NCI-H82 (cell line): ENCODE measurements at places on chromosomes 13 and 19.

GRCh38 chr13:32211813-32212212 lies 103.3 kb downstream of the ZAR1L start:
- peak; percentile 21 for DNase-seq

- DNase-seq = peak; percentile 79
These were observed 8.1 kb downstream of the PAK4 start for GRCh38 chr19:39133431-39134270.

DNA sequence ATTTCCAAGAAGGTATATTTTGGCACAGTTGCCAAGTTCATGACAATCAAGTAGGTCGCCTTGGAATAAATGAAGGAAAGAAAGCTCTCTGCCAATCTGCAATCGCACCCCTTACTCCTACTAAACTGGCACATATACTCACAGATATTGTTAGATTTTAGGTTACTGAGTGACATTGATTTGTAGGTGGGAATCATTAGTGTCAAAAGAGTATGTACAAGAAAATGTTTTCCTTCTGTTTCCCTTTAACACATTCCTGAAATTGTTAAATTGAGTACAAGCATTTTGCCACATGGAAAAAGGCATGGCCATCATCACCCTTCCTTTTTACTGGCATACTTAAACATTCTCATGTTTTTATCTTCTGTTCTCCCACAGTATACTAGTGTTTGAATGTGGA lies 2868.3 kb upstream of the PCDH20 start:
- no peak for DNase-seq

DNA sequence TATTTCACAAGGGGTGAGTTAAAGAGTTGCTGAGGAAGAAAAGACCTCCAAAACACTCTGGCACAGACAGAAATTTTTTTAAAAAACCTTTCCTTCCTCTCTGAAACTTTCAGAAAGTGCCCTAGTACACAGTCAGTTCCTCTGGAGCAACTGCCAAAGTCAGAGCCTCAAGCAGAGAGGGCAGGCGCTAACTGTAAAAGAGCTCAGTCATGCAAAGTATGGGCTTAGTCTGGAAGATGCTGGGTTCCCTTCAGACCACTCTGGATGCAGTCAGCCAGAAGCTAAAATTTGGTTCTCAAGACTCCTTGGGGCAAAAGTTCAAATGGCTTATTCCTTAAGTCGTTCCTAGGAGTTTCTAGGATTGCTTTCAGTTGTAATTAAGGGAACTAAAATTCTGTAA lies 671.6 kb downstream of the PCDH9 start:
- DNase-seq = no peak

GRCh38 chr13:76928456-76928855 lies 19.9 kb upstream of the ACOD1 start:
- no peak for DNase-seq

- no peak for DNase-seq
These were observed 3.3 kb upstream of the CHAMP1 start for GRCh38 chr13:114310956-114311355.
